Smooth muscle cell of bladder (primary cell): ENCODE measurements at places on chromosomes 6 and 20. TPM values are rescaled to one million over a fixed set of nuclear protein-coding genes. Genes with fewer than 3 reads are reported as not detected.

GGTLC1 gene
- total RNA-seq = not detected in 2 replicates

DNMT3B gene
- total RNA-seq = 0.85 and 1.0 TPM in 2 replicates

NAA20 gene
- 42.0 and 44.6 TPM in 2 replicates for total RNA-seq

SMOC2 gene
- under 0.01 TPM in 1 of 2 replicates, not detected in the other for total RNA-seq

ADGB gene
- not detected in 2 replicates for total RNA-seq

LST1 gene
- total RNA-seq = not detected in 2 replicates

BPIFB4 gene
- not detected in 2 replicates for total RNA-seq

SIGLEC1 gene
- under 0.01 TPM in 1 of 2 replicates, not detected in the other for total RNA-seq

MYBL2 gene
- total RNA-seq = 0.37 and 0.71 TPM in 2 replicates

HLA-F gene
- total RNA-seq = 2.6 and 8.0 TPM in 2 replicates

SLC17A3 gene
- not detected in 2 replicates for total RNA-seq

GSS gene
- total RNA-seq = 53.2 and 63.9 TPM in 2 replicates

PRSS35 gene
- total RNA-seq = 6.1 and 9.7 TPM in 2 replicates

STMND1 gene
- total RNA-seq = not detected in 2 replicates

PRKN gene
- total RNA-seq = 1.1 and 2.0 TPM in 2 replicates

SLC17A4 gene
- not detected in 2 replicates for total RNA-seq

PAQR8 gene
- total RNA-seq = 1.4 and 2.1 TPM in 2 replicates

ADGRB3 gene
- 0.37 and 0.43 TPM in 2 replicates for total RNA-seq

ADAM33 gene
- total RNA-seq = 21.9 and 44.4 TPM in 2 replicates

CYP24A1 gene
- 0.28 and 0.85 TPM in 2 replicates for total RNA-seq

ECI2 gene
- 90.5 and 100 TPM in 2 replicates for total RNA-seq

C6orf52 gene
- total RNA-seq = 0.43 TPM in 1 of 2 replicates, not detected in the other

NHLRC1 gene
- total RNA-seq = 1.3 and 1.8 TPM in 2 replicates

PPP1R14C gene
- 0.28 and 0.65 TPM in 2 replicates for total RNA-seq

DLL1 gene
- 0.46 and 3.1 TPM in 2 replicates for total RNA-seq

CNBD2 gene
- 1.6 and 1.7 TPM in 2 replicates for total RNA-seq

IPCEF1 gene
- total RNA-seq = 0.09 and 0.43 TPM in 2 replicates

THBD gene
- total RNA-seq = 1.00 and 1.2 TPM in 2 replicates

YWHAB gene
- 58.6 and 73.9 TPM in 2 replicates for total RNA-seq

PXDC1 gene
- total RNA-seq = 40.7 and 49.5 TPM in 2 replicates

EYA2 gene
- total RNA-seq = 0.14 and 0.65 TPM in 2 replicates

PLAGL2 gene
- 1.3 and 1.7 TPM in 2 replicates for total RNA-seq

OR12D3 gene
- not detected in 2 replicates for total RNA-seq
